Activated CD8-positive, alpha-beta memory T cell treated with anti-CD3 and anti-CD28 coated beads for 48 hours (primary cell): ENCODE measurements at places on chromosomes 6 and 20.

DNA sequence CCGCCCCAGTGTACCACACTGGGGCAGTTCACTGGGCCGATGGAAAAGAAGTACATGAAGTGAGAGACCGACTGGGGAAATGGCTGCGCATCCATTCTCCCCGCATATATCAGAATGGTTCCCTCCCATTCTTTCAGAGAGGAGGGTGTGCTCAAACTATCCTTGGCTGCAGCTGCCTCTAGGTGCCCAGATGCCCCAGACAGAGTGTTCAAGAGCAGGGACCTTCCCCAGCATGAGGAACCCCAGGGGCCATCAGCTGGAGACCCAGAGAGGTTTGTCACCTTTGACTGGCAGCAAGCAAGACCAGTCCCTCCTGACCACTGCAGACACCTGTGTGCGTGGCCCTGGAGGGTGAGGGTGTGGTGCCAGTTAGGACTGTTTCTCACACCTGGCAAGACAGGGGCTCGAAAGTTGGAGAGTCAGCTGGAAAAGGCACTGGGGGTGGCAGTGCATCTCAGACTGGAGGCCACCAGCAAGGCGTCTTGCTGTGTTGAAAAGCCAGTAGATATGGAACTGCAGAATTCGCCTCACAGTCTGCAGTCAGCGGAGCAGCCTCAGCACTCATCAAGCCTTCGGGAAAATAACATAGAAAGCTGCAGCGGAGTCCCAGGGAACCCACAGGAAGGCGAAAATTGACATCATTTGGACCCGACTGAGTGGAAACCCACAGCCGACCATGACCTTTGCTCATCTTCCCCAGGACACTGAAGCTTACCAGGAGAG is 76.7 kb downstream of the GPR6 start:
- DNase-seq: no peak

GRCh38 chr6:26175428-26176181 is 88.4 kb downstream of the HFE start:
- DNase-seq: no peak

DNA sequence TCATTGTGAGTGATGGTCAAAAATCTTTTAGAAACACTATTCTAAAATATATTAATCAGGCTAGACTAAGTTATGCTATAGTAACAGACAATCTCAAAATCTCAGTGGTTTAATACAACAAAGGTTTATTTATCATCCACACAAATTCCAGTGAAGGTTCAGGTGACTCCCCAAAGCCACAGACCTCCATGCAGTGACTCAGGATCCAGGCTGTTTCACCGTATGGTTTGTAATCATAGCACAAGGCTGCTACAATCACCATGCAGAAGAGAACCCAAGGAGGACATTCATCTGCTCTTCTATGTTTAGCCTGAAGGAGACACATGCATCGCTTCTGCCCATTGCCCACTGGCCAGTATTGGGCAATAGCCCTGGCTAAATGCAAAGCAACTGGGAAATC is 46.2 kb downstream of the BFSP1 start:
- no peak for DNase-seq

- no peak for DNase-seq
Measured at GRCh38 chr6:155040901-155041650, 46.0 kb downstream of the TIAM2 start.

DNA sequence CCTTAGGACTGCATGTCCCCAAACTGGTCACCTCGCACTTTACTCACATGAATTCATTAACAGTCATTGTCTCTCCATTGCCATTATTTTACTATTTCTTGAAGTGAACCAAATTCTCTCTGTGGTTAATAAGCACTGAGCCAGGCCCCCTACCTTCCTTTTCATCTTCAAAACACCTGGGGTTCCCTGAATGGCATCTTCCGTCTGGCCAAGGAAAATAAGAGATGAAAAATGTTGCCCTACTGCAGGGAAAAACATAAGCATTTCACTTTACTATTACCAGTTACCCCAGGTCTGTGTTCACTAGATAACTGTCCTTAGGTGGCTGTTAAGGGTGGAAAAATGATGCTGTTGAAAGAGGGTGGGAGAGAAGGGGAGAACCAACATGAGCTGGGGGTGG is 10.0 kb upstream of the NKX2-2 start:
- no peak for DNase-seq

DNA sequence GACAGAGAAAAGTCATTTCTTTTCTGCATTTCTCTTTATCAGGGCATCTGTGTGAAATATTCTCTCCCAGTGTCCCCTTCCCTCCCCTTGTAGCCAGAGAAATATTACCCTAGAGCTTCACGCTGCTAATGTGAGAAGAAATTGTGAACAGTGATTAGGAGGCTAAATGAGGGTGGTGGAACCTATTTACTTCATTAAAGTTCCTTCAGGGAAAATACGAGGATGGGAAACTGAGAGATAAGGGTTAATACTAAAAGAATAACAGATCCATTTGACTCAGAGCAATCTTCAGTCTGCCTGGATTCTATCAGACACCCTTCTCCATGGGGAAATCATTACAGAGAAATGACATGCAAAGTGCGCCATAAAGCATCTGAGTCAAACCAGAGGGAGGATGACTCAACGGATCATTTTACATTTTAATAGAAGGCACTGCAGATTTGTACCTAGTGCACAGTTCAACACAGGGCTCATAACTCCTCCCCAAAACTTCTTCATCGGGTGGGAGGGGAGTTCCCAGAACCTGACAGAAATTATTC is 131.3 kb downstream of the GJA10 start:
- DNase-seq: no peak
